ENCODE measurements at places on chromosomes 1 and 21.

- DNase-seq, result no peak
These were observed 32.3 kb downstream of the USH2A start for GRCh38 chr1:216390956-216391355.

GRCh38 chr1:236495467-236496112, 28.2 kb upstream of the LGALS8 start:
- no peak for DNase-seq

DNA sequence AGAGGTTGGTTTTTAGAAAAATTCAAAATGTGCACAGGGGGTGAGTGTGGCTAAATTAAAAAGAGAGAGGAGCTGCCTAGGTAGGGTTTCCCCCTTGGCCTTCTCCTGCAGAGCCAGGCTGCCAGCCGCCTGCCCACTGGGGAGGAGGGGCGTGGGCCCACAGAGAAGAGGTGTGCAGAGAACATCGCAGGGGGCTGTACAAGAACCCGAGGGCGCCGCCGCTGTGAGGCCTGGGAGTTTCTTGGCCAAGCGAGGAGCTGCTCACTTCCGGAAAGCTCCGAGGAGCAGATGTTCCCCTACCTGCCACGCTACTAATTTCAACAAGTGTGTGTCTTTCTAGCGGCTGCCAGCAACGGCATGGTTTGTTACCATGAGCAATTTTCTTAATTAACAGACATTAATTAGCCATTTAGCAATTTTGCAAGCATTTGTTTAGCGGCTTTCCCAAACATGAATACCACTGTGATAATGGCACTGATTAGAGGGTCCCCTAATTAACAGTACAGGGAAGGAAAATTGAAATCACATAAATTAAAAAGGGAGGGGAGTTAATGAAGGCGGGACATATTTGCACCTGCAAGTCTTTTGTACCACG, 59.7 kb downstream of the MRPL37 start:
- DNase-seq, result no peak

DNA sequence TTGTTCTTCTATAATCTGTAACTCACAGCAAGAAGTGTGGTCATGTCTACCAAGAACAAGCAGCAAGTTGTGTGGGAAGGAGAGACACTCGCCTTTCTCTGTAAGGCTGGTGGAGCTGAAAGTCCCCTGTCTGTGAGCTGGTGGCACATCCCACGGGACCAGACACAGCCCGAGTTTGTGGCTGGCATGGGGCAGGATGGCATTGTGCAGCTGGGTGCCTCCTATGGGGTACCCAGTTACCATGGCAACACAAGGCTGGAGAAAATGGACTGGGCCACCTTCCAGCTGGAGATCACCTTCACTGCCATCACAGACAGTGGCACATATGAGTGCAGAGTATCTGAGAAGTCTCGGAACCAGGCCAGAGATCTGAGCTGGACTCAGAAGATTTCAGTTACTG, 15.5 kb downstream of the CD101 start:
- DNase-seq, result no peak

DNA sequence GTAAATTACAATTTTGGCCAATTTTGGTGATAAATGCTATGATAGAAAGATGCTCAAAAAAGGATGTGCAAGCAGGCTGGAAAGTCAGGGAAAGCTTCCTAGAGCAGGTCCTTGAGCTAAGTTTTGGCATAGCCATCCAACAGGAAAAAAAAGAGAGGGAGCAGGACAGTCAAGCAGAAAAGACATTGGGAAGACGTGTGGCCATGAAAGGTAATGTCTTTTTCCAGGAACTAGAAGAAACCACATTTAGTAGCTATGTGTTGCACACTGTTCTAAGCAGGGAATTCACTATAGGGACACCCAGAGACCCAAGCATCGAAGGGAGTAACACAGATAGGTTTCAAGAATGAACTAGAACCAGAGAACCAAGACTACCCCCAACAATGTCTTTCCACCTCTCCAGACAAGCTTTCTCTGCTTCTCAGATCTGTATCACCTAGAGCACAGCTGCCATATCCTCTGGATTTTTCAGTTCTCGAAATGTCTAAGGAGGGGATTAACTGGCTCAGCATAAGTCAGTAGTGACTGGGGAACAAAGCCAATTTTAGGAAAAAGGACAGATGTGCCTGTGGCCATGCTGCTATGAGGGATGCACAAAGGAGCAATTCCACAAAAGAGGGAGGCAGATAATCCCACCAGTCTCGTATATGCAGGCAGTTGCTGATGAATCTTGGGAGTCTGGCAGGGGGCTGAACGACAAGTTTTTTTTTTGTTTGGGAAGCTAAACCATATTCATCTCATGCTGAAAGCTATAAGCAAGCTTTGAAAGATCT, 97.1 kb upstream of the DAB1 start:
- DNase-seq, result no peak

GRCh38 chr1:41588334-41588875, 103.9 kb upstream of the EDN2 start:
- no peak for DNase-seq

DNA sequence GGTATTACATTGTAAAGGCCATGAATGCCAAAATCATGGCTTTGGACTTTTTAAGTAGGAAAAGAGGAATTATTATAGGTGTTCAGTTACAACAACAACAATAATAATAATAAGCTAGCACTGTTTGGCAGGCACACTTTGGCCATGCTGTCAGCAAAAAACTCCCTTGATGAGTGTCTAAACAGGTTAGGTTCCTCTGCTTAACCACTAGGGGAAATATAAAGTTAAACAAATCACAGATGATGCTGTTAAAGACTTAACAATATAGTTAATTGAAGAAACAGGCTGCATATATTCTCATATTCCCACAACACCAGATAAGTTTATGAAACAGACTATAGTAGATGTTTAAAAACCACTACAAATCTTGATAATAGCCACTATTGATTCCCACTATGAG, 46.4 kb downstream of the RGS21 start:
- no peak for DNase-seq

DNA sequence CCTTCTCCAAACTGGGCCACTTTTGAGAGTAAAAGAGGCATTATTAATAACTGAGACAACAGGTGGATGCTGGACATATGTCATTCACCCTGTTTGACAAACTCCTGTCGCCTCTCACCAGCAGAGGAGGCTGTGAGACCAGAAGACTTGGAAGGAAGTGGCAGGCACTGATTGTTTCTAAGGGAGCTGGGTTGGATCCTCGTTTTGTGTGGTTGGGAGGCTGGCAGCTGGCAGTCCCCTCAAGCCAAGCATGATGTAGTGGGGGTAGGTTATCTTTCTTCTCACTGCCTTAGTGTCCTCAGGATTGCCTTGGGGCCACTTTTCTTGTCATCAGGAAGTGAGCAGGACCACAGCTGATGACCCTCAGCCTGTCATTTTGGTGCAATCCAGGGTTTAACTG, 86.5 kb upstream of the KCNJ15 start:
- DNase-seq, result no peak

DNA sequence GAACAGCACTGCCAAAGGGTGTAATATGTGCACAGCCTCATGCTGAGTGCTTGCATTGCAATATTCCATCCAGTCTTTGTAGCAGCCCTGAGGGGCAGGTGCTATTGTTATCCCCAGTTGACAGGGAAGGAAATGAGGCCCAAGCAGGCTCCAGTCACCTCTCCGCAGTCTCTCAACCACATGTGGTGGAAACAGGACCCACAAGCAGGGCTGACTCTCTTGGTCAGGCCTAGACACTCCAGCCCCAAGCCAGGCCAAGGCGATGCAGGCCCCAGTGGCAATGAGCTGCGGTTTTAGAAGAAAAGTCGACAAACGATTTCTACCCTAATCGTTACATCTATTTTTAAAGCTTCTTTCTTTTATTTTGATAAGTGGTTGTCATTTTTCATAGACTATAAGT, 52.6 kb upstream of the GADD45A start:
- no peak for DNase-seq

DNA sequence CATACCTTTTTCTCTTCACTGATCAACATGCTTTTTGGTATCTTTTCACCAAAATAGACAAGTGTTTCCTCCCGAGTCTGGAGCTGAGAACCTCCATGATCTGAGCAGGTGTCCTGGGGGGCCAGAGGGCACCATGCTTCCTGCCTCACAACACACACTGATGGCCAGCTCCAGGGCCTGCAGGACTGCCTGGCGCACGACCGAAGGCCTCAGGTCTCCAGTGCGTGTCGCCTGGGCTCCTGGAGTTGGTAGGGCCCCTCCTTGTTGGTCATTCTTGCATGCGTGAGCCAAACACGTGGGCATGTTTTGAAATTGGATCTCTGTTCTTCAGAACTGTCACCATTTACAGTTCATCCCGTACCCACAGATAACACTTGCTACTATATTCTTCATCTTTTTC, 64.4 kb downstream of the SLC37A1 start:
- DNase-seq, result no peak

DNA sequence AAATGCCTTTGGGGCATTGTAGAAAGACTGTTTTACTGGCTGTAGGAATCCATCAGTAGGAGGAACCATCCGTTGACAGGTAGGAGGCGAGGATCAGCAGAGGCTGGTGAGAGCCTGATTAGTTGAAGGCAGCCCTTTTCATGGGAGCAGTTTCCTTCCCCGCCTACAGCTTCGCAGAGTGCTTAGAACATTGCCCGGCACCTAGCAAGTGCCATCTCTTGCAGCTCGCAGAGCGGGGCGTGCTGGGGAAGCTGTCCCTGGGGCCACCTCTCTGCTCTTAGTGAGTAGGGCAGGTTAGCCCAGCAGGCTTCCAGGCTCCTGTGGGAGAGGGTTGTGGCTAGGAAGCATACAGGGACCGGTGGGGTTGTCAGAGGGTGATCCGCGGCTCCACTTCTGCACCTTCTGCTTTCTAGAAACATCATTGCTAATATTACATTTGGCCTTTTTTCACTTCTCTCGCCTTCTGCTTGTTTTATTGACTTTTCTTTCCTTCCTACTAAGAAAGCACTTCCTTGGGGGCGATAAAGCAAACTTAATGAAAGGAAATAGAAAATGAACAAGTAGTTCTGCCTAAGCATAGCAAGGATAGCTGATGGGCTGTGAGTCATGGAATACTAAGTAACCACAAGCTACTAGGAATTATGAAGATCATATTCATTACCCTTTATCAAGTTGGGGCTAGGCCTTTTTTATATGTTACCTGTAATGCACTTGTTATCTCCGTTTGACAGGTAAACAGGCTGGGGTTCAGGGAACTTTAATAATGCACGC, 176.7 kb downstream of the GALNT2 start:
- DNase-seq, result no peak

DNA sequence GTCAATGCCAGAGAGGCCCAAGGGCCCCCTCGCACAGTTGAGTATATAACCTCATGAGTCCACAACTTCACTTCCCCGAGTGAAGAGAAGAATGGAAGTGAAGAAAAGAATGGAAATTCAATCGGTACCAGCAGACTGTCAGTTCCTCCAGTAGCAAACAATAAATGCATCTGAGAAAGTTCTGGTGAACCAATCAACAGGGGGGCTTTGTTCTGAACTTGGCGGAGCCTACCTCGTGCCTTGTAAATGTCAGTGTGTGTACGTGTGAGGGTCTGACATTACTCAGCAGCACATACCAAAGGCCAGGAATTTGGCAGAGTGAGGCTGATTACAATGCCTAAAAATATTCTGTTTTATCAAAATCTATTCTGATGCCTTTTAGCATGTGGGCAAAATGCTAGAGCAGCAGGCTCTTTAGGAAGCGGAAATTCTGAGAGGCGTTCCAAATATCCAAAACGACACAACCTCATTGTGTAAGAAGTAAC, 238.5 kb downstream of the LTN1 start:
- DNase-seq, result peak; percentile 88

GRCh38 chr1:45412899-45413298, 72.7 kb upstream of the MUTYH start:
- no peak for DNase-seq

All from HS-27A (cell line).